ENCODE measurements at places on chromosomes 3 and 15.

DNA sequence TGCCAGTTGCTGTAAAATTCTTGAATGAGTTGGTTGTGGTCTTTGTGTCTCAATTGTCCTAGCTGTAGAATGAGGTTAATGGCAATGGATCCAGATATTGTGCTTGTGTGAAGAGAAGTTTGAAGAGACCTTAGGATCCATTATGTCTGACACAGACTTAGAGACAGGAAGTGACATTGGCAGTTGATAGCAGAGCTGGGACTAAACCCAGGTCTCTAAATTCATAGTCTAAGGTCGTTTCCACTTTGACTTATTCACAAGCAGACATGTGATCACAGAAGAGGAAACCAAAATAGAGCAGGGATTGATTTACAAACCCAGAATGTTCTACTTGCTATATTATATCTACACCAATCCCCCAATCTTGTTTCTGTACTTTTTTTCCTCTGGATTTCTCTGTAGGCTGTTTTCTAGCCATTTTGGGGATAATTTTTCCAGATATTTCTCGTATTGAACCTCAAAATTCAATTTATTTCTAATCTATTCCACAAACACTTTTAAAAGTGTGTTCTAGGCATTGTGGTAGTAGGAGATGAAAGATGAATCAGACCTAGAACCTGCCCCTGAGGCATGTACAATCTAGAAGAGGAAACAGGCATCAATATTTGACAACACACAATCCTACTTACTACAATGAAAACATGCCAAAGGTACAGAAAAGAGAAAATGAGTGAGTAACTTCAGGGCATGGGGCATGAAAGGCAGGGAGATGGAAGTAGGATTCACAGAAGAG lies 123.3 kb downstream of the NFKBIZ start:
- no peak for DNase-seq

- no peak for DNase-seq
Observed at GRCh38 chr3:124952282-124952855, 17.8 kb upstream of the MUC13 start.

DNA sequence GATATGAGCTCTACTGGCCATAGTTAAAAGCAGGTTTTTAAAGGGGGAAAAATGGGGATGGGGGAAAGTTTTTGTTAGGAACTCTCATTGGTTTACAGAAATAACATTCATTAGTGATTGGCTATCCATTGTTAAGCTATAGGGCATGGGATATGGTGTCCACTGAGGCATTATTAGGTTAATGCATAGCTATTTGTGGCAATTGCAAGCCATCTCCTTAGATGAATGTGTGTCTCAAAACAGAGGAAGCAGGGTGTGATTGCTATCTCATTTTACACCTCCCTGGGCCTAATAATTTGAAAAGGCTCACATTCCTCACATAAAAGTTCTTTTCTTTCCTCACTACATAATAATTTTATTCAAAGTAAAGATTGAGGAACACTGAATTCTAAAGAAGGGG lies 396.6 kb downstream of the TAFA4 start:
- DNase-seq = no peak

GRCh38 chr3:53044711-53045517 lies 959 bp downstream of the SFMBT1 start:
- peak; percentile 49 for DNase-seq

DNA sequence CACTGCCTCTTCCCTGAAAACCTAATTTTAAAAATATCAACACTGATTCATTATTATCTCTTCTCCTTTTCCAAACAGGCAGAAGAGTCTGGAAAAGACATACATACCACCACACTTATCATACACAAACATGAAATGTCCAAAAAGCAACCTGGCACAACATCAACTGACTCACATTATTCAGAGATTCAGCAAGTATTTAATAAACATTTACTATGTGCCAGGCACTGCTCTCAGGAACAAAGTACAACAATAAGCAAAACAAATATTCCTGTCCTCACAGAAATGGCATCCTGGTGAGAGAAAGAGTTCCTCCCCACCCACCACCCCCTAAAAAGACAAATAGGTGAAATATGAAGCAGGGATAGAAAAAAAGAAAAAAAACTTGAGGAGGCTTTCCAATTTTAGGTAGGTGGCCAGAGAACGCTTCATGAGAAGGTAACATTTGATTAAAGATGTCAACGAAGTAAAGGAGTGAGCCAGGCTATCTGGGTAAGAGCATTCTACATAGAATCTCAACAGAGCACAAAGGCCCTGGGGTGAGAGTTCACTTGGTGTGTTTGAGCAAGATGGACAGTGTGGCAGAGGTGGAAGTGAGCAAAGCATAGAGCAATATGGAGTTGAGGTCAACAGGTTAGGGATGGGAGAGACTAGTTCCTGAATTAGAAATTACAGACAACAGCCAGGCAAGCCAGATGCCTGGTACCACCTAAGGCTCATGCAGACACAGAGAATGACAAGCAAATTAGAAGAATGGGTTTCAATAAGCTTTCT lies 141.7 kb downstream of the OSBPL10 start:
- DNase-seq = no peak

- no peak for DNase-seq
Observed at GRCh38 chr3:39203402-39203801, 11.0 kb upstream of the XIRP1 start.

- DNase-seq = no peak
Observed at GRCh38 chr15:99956820-99957641, 223.8 kb upstream of the LYSMD4 start.
